EL (cell line): ENCODE measurements at places on chromosomes 7 and 10.

DNA sequence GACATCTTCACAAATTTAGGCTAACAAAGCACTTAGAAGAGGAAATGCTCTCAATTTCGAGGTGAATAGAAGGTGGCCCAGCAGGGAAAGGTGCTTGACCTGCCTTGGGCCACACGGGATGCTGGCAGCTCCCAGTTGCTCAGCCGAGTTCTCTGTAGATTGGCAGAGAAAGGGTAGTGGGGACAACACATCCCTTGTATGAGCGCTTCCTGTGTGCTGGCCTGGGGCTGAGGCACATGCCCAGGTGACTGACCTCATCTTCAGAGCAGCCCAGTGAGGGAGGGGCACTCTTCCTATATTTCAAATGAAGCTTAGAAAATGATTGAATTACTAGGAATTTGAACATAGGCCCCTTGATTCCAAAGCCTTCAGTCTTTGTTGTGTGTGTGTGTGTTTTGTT lies 20.2 kb downstream of the BAG3 start:
- DNase-seq: no peak

DNA sequence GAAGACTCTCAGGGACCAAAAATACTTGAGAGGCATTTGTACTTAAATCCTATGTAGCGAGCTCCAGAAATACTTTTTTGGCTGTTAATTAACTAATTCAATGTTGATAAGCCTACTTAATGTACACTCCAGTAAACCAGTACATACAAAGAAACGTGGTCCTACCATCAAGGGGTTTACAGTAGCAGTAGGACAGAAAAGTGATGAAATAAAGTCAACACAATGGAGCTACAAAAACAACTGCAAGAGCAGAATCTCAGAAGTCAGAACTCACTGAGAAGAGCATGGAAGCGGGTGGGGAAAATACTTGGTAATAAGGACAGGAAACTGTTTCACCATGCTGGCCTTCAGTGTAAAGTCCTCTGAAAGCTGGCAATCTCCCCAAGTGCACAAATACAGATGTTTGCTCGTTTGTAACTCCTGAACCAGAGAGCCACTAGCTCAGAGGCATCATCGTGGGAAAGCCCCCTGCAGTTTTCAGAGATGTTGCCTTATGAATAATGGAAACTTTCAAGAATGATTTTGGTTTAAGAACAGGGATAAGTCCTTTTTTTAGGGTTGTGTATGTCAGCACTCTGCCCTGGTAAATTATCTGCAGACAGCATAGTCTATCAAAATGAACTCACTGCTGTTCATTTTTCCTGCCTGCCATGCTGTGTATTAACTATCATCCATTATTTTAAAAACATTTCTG lies 233.2 kb downstream of the SORCS1 start:
- DNase-seq: no peak

DNA sequence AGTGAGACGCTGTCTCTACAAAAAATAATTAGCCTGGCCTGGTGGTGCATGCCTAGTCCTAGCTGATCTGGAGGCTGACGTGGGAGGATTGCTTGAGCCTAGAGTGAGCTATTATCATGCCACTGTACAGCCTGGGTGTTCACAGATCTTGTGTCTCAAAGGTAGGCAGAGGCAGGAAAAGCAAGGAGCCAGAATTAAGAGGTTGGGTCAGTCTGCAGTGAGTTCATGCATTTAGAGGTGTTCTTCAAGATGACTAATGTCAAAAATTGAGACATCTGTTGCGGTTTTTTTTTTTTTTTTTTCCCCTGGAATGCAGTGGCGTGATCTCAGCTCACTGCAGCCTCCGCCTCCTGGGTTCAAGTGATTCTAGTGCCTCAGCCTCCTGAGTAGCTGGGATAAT lies 5.4 kb downstream of the PPIA start:
- DNase-seq: peak; percentile 77

GRCh38 chr7:90459888-90460287 lies 9.6 kb upstream of the PTTG1IP2 start:
- no peak for DNase-seq

DNA sequence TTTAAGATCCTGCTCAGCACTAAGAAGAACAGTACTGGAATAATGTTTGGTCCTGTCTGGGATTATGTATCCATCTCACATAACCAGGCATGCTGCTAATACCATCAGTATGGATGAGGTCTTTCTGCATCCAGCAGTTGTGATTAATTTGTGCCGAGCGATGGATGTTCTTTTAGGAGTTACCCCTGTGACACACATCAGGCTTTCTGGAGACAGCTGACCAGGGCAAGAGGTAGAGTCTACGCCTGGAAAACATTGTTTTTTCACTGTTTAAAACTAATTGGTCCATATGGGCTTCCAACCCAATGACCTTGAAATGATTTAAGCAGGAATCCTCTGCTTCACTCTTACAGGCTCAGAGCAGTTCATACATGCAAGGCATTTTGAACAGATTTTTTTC lies 603.0 kb downstream of the PCDH15 start:
- no peak for DNase-seq

DNA sequence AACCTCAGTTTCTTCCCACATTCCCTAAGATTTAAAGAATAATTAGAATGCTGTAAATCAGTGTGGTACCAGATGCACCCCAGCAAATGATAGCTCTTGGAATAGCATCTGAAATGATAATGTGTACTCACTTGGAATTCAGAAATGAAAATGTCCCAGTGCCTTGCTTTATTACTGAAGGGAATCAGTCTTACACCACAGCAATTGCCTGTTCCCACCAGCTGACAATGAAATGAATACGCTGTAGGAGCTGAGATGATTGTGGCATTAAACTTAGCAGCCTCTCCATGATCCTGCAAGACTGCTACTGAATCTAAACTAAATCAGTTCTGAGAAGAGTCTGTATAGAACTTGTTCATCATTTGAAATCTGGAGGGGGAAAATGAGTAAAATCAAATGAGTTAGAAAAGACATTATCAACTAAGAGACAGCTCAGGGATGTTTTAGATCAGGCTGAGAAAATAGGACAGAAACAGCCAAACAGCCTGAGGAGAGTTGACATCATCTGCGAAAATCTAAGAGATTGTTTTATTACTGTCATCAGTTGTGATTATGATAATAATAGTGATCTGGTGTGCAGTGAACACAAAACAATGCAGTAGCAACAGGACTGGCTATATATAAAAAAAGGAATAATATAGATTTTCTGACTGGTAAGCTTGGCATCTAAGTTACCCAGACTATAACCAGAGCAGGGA lies 108.6 kb upstream of the SLC13A1 start:
- DNase-seq: no peak

- no peak for DNase-seq
Observed at GRCh38 chr7:142954680-142955268, 7.4 kb downstream of the KEL start.
